Muscle of back (tissue), 13 donors: ENCODE measurements at places on chromosomes 11 and 22. TPM values are rescaled to one million over a fixed set of nuclear protein-coding genes. Genes with fewer than 3 reads are reported as not detected.

SMIM38 gene
- polyA plus RNA-seq, result 0.66 TPM

DDTL gene
- 4.5 TPM for polyA plus RNA-seq

KRTAP5-7 gene
- polyA plus RNA-seq, result not detected

RAG2 gene
- polyA plus RNA-seq, result not detected

TPBGL gene
- polyA plus RNA-seq, result 0.31 TPM

APIP gene
- polyA plus RNA-seq, result 28.6 TPM

TEX54 gene
- polyA plus RNA-seq, result not detected

TRIM29 gene
- polyA plus RNA-seq, result 0.28 TPM

ENTHD1 gene
- polyA plus RNA-seq, result not detected

MRPL40 gene
- 33.1 TPM for polyA plus RNA-seq

DGCR6L gene
- polyA plus RNA-seq, result 53.0 TPM

PKP3 gene
- not detected for polyA plus RNA-seq

CATSPER1 gene
- 0.26 TPM for polyA plus RNA-seq

SESN3 gene
- 125 TPM for polyA plus RNA-seq

CRYBB2 gene
- polyA plus RNA-seq, result 0.19 TPM

APLNR gene
- polyA plus RNA-seq, result 77.9 TPM

JHY gene
- 3.9 TPM for polyA plus RNA-seq

RFPL2 gene
- not detected for polyA plus RNA-seq

DRD4 gene
- polyA plus RNA-seq, result 0.23 TPM

FAM111B gene
- 7.2 TPM for polyA plus RNA-seq

OR9Q1 gene
- polyA plus RNA-seq, result not detected

SHANK2 gene
- 1.6 TPM for polyA plus RNA-seq

CRYBB3 gene
- polyA plus RNA-seq, result 0.24 TPM

LUZP2 gene
- polyA plus RNA-seq, result 3.2 TPM

SPTBN2 gene
- 13.2 TPM for polyA plus RNA-seq

ARHGAP8 gene
- 1.9 TPM for polyA plus RNA-seq

GNB1L gene
- 3.2 TPM for polyA plus RNA-seq

PGA5 gene
- 2.0 TPM for polyA plus RNA-seq

TENM4 gene
- 6.1 TPM for polyA plus RNA-seq

CLTCL1 gene
- polyA plus RNA-seq, result 23.3 TPM

TPH1 gene
- 1.0 TPM for polyA plus RNA-seq

PEX16 gene
- 8.7 TPM for polyA plus RNA-seq

CARD16 gene
- polyA plus RNA-seq, result 12.6 TPM

API5 gene
- polyA plus RNA-seq, result 42.7 TPM

MIOX gene
- polyA plus RNA-seq, result not detected

CD3G gene
- 0.31 TPM for polyA plus RNA-seq

DDX10 gene
- 20.2 TPM for polyA plus RNA-seq

KAT5 gene
- 33.8 TPM for polyA plus RNA-seq

SMTNL1 gene
- polyA plus RNA-seq, result 165 TPM

LINC01488 gene
- polyA plus RNA-seq, result not detected
